Cerebellum (tissue), 4 donors: ENCODE measurements at places on chromosomes 7 and 10.

DNA sequence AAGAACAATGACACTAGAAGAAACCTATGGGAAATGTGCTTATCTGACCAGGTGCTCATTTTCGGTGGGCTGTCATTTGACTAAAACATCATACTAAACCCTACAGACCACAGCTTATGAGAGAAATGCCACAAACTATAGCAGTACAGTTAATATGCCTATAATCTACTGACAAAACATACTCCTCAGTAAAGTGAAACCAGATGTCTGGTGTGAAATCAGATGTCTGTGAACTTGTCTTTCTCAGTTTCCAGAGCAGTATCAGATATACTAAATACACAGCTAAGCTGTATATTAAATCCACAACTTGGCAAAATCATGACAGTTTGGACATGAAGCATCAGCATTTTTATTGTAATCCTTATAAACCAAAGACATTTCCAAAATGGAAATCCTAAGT is 3.3 kb downstream of the IMMP2L start:
- no peak for DNase-seq

GRCh38 chr7:2162959-2163358 is 69.8 kb downstream of the MAD1L1 start:
- no peak for DNase-seq

DNA sequence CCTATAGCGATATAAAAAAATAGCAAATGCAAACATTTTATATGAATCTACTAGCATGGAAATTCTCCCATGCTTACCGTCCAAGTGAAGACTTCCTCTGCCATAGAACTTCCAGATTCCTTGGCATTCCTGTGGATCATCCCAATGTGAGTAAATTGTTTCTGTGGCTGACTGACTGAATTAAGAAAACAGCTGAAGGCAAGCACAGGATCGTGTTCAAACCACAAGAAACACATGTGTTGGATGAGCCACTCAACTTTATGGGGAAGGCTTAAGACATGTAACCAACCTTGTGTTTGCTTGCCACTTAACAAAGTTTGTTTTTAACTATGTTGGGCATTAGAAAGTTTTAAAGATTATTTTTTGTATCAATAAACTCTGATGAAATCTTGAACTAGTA is 2.6 kb upstream of the MYPN start:
- no peak for DNase-seq

DNA sequence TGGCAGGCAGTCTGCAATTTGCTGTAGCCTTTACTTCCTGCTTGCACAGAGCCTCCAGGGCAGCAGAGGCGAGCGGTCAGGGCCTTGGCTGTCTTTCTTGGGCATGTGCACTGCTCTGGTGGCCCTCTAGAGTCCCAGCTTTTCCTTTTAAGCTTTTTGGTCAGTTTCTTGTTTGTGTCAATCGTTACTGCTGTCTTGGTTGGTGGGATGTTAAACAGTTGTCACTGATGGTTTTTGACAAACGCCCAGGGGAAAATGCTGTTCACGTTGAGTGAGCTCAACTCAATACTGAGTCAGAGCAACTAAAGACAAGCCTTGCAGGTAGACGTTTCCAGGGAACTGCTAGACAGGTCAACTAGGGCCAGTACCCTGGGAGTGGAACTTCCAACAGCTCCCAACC is 14.0 kb downstream of the PRKRIP1 start:
- DNase-seq = no peak

DNA sequence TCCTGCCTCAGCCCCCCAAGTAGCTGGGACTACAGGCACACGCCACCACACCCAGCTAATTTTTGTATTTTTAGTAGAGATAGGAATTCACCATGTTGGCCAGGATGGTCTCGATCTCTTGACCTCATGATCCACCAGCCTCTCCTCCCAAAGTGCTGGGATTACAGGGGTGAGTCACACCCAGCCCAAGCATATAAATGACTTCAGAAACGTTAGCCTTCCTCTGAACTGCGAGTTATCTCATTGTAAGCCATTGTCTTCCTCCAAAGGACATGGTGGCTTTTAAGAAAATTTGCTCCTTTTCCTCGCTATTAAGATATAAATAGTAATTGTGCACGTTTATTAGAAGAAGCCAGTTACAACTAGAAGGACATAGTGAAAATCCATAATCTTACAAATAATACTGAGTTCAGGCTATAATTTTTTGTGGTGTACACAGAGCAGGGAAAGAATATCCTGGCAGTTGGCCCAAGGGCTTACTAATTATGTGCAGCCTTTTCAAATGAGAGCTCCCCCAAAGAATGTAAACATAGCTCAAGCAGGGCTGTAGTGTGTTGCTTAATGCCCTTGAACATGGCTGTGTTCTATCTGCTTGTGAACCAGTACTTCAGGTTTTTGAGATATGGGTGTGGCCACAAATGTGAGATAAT is 495.8 kb downstream of the PARD3 start:
- DNase-seq = no peak

- DNase-seq = no peak
Observed at GRCh38 chr7:117251687-117252086, 71.2 kb downstream of the WNT2 start.

DNA sequence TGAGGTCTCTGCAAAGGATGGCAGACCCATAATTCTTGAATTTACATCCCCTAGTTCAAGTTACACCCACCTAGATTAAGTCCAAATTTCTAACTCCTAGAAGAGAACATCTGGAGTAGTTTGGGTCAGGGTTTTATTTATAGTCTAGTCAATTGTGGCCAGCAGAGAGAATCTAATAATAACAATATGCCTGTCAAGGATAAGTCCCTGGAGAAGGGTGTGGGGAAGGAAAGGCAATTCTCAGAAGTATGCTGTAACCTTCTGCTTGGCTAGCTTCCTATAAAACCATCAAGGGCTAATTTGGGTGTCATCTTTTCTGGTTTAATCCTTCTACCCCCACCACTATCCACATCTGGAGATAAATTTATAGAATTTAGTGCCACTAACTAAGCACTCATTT is 52.8 kb upstream of the SEMA3E start:
- DNase-seq = no peak
